ENCODE measurements at places on chromosomes 4 and X. TPM values are rescaled to one million over a fixed set of nuclear protein-coding genes. Genes with fewer than 3 reads are reported as not detected.
A peak's percentile ranks its signal among the peaks of the same experiment; 100 is the strongest.

The HELT gene
- total RNA-seq: not detected

The NWD2 gene
- not detected for total RNA-seq

DNA sequence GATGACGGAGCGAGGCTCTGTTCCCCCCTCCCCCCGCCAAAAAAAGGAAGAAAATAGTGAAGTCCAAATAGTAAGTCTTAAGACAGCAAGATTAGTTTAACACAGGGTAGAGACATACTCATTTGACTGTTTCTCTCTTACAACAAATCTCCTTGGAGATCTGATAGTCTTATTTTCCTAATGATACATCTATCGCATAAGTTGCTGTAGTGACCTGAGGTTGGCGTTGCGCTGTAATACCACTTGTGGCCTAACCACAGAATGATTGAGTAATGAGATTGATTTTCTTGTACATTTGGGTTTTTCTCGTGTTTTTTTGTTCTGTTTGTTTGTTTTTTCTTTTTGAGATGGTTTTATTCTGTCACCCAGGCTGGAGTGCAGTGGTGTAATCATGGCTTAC is 27.2 kb downstream of the OCIAD1 start:
- H3K4me1 ChIP-seq: no peaks in the 10 kb centered on the region
- no peaks in the 10 kb centered on the region for H3K36me3 ChIP-seq
- H3K4me3 ChIP-seq: no peak overlapping the region
- DNase-seq: no peak
- no peaks in the 10 kb centered on the region for H3K27me3 ChIP-seq
- H3K27ac ChIP-seq: no peak overlapping the region

- H3K36me3 ChIP-seq: no peaks in the 10 kb centered on the region
- H3K27me3 ChIP-seq: no peaks in the 10 kb centered on the region
- no peak overlapping the region for H3K27ac ChIP-seq
- no peak overlapping the region for H3K4me3 ChIP-seq
Measured at GRCh38 chrX:20274121-20274520, 7.4 kb upstream of the RPS6KA3 start.

GRCh38 chrX:103533511-103534216 is 14.4 kb upstream of the RAB40A start:
- DNase-seq: peak; percentile 82
- no peaks in the 10 kb centered on the region for H3K27me3 ChIP-seq
- peak overlapping the region; percentile 97 for H3K27ac ChIP-seq
- H3K4me3 ChIP-seq: peak overlapping the region; percentile 20

GRCh38 chrX:71212536-71212935 is 10.5 kb upstream of the GJB1 start:
- no peaks in the 10 kb centered on the region for H3K4me1 ChIP-seq
- no peak overlapping the region for H3K27ac ChIP-seq
- DNase-seq: no peak
- no peak overlapping the region for H3K4me3 ChIP-seq
- H3K27me3 ChIP-seq: no peaks in the 10 kb centered on the region
- H3K36me3 ChIP-seq: no peaks in the 10 kb centered on the region

DNA sequence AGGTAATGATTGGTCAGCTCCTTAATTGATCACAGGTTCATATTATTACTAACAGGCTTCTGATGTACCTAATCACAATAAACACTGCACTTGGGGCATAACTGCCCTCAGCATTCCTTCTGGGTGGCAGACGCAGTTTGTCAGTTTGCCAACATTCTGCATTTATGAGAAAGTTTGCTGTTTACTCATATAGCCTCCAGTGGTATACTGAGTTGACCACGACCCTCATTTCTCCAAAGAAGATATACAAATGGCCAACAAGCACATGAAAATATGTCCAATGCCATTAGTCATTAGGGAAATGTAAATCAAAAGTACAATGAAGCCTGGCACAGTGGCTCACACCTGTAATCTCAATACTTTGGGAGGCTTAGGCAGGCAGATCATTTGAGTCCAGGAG is 26.3 kb downstream of the EFHC2 start:
- H3K4me3 ChIP-seq: no peak overlapping the region
- no peak overlapping the region for H3K27ac ChIP-seq
- no peaks in the 10 kb centered on the region for H3K36me3 ChIP-seq
- H3K27me3 ChIP-seq: no peaks in the 10 kb centered on the region
- DNase-seq: no peak

Measured in uterus (tissue), 4 donors.